ENCODE measurements at places on chromosomes 3 and 15. TPM values are rescaled to one million over a fixed set of nuclear protein-coding genes. Genes with fewer than 3 reads are reported as not detected.

DNA sequence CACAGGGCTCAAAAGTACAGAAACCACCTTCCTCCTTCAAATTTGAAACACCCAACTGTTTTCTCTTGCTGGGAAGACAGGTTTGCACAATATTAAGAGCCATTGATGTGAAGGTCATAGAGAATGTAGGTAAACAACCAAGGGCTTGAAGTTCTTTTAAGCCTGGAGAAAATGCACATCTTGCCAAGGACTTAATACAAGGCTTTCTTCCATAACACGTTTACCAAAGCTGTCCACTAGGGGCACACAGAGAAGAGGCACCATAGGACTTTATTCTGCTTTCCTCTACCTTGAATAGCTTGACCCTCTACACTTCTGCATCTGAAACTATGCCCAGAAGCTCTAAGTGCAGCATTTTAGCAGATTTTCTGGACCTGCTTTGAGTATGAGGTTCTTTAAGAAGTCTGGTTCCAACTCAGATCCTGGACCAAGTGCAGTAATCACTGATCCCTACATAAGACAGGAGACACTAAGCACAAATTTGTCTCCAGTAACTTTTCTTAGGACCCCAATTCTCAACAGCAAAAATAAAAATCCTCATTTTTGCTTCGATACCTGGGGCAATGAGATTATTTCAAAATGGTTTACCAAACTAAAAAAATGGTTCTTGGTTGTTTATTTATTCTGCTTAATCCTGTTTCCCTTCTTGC is 138.0 kb downstream of the FBN1 start:
- H3K4me3 ChIP-seq = no peak overlapping the region
- peaks cover 83% of the 10 kb centered on the region for H3K36me3 ChIP-seq
- no peaks in the 10 kb centered on the region for H3K27me3 ChIP-seq
- peaks cover 15% of the 10 kb centered on the region for H3K4me1 ChIP-seq

DNA sequence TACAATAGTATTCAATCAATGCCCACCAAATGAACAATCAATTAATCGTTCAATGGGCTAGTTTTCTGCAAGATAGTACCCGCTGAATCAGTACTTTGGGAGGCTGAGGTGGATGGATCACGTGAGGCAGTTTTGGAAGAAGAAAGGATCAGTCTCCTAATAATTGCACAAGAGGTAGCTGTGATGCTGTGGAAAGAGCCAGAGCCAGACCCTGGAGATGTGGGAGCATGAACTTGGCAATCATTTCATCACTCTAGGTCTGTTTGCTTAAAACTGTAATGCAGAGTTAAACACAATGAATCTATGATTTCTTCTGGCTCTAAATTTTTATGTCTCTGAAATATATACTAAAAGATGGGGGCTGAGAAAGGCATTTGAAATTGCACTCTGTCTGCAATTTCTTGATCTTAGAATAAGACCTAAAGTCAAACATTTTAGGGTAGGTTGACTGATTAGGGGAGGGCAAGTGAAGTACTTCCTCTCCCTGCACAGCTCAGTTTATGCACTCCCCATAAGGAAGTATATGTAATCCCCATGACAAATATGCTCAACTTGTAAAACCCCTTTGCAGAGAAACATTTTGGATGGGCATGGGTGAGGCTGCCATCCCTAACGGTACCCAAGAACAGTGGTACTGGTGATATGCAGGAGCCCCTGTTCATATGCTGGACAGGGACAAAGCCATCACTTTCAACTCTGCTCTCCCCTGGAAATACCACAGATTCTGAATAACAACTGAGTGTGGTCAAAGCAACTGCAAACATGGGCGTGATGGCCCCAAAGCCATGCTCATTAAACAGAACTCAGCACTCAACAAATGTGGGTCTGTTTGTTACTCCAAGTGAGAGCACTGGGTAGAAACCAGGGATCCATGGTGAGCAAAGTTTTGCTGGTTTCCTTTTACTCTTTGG is 28.6 kb upstream of the SPATA12 start:
- H3K36me3 ChIP-seq = no peaks in the 10 kb centered on the region
- H3K4me1 ChIP-seq = no peaks in the 10 kb centered on the region
- peaks cover 2% of the 10 kb centered on the region for H3K27me3 ChIP-seq
- no peak overlapping the region for H3K27ac ChIP-seq
- DNase-seq = no peak
- no peak overlapping the region for H3K4me3 ChIP-seq

GRCh38 chr15:51620641-51621040 is 1.9 kb downstream of the DMXL2 start:
- DNase-seq = no peak
- peak overlapping the region; percentile 84 for H3K27ac ChIP-seq
- peaks cover 2% of the 10 kb centered on the region for H3K27me3 ChIP-seq
- H3K4me3 ChIP-seq = peak overlapping the region; percentile 90
- no peaks in the 10 kb centered on the region for H3K36me3 ChIP-seq
- H3K4me1 ChIP-seq = peaks cover 24% of the 10 kb centered on the region

DNA sequence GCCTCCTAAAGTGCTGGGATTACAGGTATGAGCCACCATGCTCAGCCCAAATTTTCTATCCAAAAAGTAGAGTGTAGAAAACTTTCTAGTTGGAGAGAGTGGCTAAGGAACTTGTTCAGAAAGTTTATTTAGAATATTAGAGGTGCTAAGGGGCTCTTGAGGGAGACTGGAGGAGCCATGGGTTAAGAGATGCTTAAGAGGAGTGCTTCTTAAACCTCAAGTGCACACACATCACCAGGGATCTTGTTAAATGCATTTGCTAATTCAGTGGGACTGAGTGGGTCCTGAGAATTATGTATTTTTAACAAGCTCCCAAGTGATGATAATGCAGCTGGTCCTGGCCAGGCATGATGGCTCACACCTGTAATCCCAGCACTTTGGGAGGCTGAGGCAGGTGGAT is 29.7 kb upstream of the SLMAP start:
- H3K27ac ChIP-seq = no peak overlapping the region
- no peak overlapping the region for H3K4me3 ChIP-seq
- DNase-seq = no peak
- H3K27me3 ChIP-seq = peaks cover 13% of the 10 kb centered on the region

- H3K4me1 ChIP-seq = peaks cover 2% of the 10 kb centered on the region
- H3K36me3 ChIP-seq = peaks cover 2% of the 10 kb centered on the region
- DNase-seq = no peak
- no peak overlapping the region for H3K4me3 ChIP-seq
These were observed 7.4 kb upstream of the NCBP2 start for GRCh38 chr3:196949750-196950149.

The AGTR1 gene
- 2.1 TPM for total RNA-seq

The ATP10A gene
- 71.9 TPM for total RNA-seq

GRCh38 chr3:113329757-113330156 is 111.5 kb downstream of the CFAP44 start:
- H3K36me3 ChIP-seq = peaks cover 11% of the 10 kb centered on the region
- H3K4me3 ChIP-seq = no peak overlapping the region
- no peak for DNase-seq
- H3K4me1 ChIP-seq = no peaks in the 10 kb centered on the region
- H3K27me3 ChIP-seq = no peaks in the 10 kb centered on the region

GRCh38 chr3:17626395-17626794 is 116.0 kb downstream of the TBC1D5 start:
- H3K36me3 ChIP-seq = no peaks in the 10 kb centered on the region
- H3K27me3 ChIP-seq = no peaks in the 10 kb centered on the region
- no peak overlapping the region for H3K27ac ChIP-seq

DNA sequence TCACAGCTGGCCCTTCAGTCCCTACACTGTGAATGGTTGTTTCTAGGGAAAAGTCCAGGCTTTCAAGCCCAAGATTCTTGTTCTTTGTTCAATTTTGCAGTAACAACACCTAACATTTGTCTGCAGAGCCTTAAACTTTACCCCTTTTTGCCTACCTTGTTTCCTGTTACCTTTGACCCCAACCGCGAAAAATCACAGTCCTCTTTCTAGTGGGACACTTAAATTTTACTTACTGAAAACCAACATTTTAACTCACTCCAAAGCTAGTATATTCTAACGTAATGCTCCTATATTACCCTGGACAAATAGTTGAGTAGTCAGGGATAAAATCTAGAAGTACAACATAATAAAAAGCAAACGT is 649 bp upstream of the PIK3CB start:
- peak overlapping the region; percentile 84 for H3K4me3 ChIP-seq
- DNase-seq = no peak
- no peaks in the 10 kb centered on the region for H3K27me3 ChIP-seq
- no peaks in the 10 kb centered on the region for H3K36me3 ChIP-seq
- peaks cover 19% of the 10 kb centered on the region for H3K4me1 ChIP-seq

DNA sequence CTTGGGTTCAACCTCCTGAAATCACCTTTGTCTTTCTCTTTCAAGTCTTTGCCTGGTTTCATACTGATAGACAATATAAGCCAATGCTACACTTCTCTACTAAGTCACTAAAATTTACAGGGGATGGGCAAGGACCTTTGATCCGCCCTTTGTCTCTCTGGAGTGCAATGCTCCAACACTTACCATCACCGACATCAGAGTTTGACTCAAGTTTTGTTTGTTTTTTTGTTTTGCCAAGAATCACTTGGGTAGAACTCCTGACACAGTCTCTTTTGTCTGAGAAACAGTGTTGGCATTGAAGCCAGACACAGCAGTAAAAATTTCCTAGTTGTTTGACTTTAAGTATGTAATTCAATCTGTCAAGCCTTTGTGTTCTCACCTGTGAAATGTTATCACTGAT is 29.3 kb downstream of the NFKBIZ start:
- H3K27ac ChIP-seq = no peak overlapping the region
- H3K4me3 ChIP-seq = no peak overlapping the region
- no peaks in the 10 kb centered on the region for H3K4me1 ChIP-seq

GRCh38 chr15:22888120-22888859 is 49.8 kb downstream of the NIPA2 start:
- H3K27ac ChIP-seq = peak overlapping the region; percentile 86
- H3K36me3 ChIP-seq = peaks cover 24% of the 10 kb centered on the region
- no peak for DNase-seq
- no peak overlapping the region for H3K4me3 ChIP-seq

GRCh38 chr3:68062926-68063325 is 408.5 kb upstream of the SUCLG2 start:
- H3K27me3 ChIP-seq = no peaks in the 10 kb centered on the region
- no peak overlapping the region for H3K27ac ChIP-seq
- H3K4me1 ChIP-seq = no peaks in the 10 kb centered on the region
- H3K36me3 ChIP-seq = no peaks in the 10 kb centered on the region

The ZBTB11 gene
- 15.3 TPM for total RNA-seq

- H3K27me3 ChIP-seq = peaks cover 79% of the 10 kb centered on the region
- H3K27ac ChIP-seq = no peak within 1 kb of the TSS
These were observed at the start of gene TNFAIP8L3 for GRCh38 chr15:51094606-51095569. Gene TNFAIP8L3, minus strand, starts transcription at chr15:51094906. Its CDS starts 311 bp downstream, at chr15:51094595.

The ZNF662 gene
- total RNA-seq = not detected

The SELENOT gene
- total RNA-seq = 67.9 TPM

GRCh38 chr3:125589547-125590122 is 5.7 kb downstream of the OSBPL11 start:
- peak overlapping the region; percentile 24 for H3K27ac ChIP-seq
- H3K36me3 ChIP-seq = peaks cover 10% of the 10 kb centered on the region
- peaks cover 53% of the 10 kb centered on the region for H3K4me1 ChIP-seq
- no peaks in the 10 kb centered on the region for H3K27me3 ChIP-seq
- H3K4me3 ChIP-seq = no peak overlapping the region

- peaks cover 21% of the 10 kb centered on the region for H3K4me1 ChIP-seq
- H3K36me3 ChIP-seq = peaks cover 2% of the 10 kb centered on the region
- no peaks in the 10 kb centered on the region for H3K27me3 ChIP-seq
- DNase-seq = no peak
- peak overlapping the region; percentile 87 for H3K27ac ChIP-seq
These were observed 11.2 kb downstream of the APBA2 start for GRCh38 chr15:28896951-28897350.

DNA sequence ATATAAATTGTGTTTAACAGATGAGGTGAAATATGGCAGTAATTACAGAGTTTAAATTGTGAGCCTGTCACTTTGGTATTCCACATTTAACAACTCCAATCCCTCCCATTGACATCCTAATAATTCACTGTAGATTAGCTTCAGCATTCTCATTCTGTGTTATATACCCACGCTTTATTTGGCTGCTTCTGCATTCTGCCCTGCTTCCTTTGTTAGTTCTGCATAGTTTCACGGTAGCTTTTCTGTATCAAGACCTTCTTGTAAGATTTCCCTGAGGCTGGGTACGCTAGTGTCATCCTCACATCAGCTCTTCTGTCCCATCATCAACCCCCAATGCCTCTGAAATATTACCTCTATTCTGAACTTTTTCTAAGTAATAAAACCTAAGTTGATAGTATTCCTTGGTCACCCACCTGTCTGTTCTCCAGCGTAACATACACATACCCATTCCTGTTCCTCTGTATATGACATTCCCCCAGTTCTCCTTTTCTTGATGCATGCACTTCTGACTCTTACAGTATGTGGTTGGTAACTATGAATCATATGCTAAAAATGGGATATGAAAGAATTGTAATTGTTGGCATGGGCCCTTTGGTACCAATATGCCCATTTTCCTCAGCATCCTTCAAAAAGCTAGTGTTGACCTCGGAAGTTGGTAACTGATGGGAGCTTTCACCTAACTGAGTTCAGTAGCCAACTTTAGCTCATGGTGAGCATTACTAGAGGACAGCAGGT is 171.2 kb downstream of the KLHL25 start:
- no peaks in the 10 kb centered on the region for H3K27me3 ChIP-seq
- H3K4me3 ChIP-seq = peak overlapping the region; percentile 12
- peaks cover 41% of the 10 kb centered on the region for H3K4me1 ChIP-seq
- DNase-seq = no peak
- H3K36me3 ChIP-seq = peaks cover 7% of the 10 kb centered on the region

DNA sequence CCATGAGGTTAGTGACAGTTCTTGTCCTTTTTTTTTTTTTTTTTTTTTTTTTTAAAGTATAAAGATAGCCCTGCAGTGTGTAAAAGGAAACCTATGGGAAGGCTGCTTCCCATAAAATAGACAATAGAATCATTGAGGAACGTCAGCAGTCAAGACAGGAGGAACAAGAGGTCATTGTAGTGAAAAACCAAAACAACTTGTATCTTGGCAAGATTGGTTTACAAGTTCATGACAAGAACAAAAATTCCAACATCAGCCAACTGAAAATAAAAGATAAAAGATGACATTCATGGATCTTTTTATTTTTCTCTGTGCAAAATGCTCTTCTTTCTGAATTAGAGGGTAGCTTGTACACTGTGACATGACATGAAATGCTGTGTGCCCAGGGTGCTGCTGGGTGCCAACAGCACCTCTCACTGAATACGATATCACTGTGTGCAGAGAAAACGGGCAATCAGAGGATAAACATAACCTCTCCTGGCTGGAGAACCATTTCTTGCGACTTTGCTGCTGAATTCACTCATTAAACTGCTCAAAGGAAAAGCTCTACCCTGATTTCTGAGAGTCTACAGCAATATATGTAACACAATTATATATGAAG is 30.1 kb upstream of the IP6K2 start:
- no peak for DNase-seq
- peaks cover 32% of the 10 kb centered on the region for H3K36me3 ChIP-seq
- H3K27me3 ChIP-seq = no peaks in the 10 kb centered on the region
- H3K27ac ChIP-seq = no peak overlapping the region
- no peak overlapping the region for H3K4me3 ChIP-seq
- no peaks in the 10 kb centered on the region for H3K4me1 ChIP-seq

- no peaks in the 10 kb centered on the region for H3K36me3 ChIP-seq
- DNase-seq = no peak
- H3K27ac ChIP-seq = no peak overlapping the region
- H3K4me3 ChIP-seq = no peak overlapping the region
These were observed 156.8 kb upstream of the ICE2 start for GRCh38 chr15:60635507-60636352.

GRCh38 chr3:16883057-16883722 is 1.6 kb upstream of the PLCL2 start:
- H3K27me3 ChIP-seq = peaks cover 10% of the 10 kb centered on the region
- no peaks in the 10 kb centered on the region for H3K36me3 ChIP-seq
- H3K4me3 ChIP-seq = peak overlapping the region; percentile 72
- no peak for DNase-seq

The MORC1 gene
- total RNA-seq = not detected
